NCI-H2107 (cell line): ENCODE measurements at places on chromosomes 7 and 10.
A peak's percentile ranks its signal among the peaks of the same experiment; 100 is the strongest.

DNA sequence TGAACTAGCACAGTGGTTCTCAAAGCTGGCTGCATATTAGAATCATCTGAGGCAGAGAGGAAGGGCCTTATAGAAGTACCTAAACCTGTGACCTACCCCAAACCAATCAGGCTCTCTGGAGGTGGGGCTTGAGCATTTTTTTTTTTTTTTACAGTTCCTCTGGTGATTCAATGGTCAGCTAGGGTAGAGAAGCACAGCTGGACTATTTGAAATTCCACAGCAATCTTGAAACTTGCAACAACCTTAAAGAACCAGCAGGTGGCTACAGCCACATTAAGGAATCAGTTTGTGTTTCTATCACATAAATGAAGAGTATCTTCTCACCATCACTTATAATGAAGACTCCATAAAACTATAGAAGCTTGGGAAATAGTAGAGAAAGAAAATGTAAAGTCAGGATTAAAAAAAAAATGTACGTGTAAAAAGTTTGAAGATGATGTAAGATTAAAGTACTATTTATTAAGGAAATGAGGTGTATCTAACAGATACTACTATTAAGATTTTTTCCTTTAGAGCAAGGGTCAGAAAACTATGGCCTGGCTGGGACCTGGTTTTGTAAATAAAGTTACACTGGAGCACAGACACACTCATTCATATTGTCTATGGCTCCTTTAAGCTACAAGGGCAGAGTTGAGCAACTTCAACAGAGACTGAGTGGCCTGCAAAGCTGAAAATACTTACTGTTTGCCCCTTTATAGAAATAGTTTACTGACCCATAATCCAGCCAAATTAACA is 3.8 kb downstream of the RTKN2 start:
- DNase-seq = no peak

- DNase-seq = no peak
Measured at GRCh38 chr7:89731751-89732445, 422.4 kb upstream of the STEAP1 start.

- no peak for DNase-seq
Measured at GRCh38 chr7:88614736-88615135, 144.8 kb upstream of the ZNF804B start.

GRCh38 chr10:87092861-87093631 is 1.6 kb downstream of the GLUD1 start:
- DNase-seq = no peak

- DNase-seq = no peak
Measured at GRCh38 chr10:70834441-70835151, 18.8 kb downstream of the SGPL1 start.

DNA sequence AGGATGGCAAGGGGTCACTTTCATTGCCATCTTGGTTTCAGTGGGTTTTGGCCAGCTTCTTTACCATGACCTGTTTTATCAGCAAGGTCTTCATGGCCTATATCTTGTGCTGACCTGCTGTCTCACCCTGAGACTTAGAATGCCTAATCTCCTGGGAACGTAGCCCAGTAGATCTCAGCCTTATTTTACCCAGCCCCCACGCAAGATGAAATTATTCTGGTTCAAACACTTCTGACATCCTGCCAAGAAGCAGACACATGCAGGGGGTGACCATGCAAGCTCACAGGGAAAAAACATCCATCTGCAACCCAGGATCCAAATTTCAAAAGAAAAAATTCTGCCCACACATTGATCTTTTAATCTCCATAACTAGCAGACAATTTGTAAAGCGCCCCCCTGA is 88.4 kb upstream of the EEPD1 start:
- DNase-seq = no peak

- DNase-seq = no peak
Measured at GRCh38 chr10:33674986-33675599, 340.6 kb upstream of the NRP1 start.

DNA sequence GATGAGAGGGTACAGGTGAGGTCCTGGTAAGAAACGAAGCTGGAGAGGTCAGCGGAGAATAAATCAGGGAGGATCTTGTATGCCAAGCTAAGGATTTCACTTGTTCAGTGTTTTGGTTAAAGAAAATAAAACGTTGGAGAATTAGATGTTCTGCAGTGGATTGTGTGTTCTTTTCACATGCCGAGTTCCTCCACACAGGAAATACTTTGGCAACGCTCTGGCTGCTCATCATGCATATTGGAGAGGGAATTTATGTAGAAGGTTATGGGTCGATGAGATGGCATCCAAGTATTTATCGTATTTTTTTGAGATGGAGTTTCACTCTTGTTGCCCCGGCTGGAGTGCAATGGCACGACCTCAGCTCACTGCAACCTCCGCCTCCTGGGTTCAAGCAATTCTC is 11.0 kb downstream of the RPS24 start:
- no peak for DNase-seq

- no peak for DNase-seq
Measured at GRCh38 chr10:86389441-86390193, 23.0 kb upstream of the GRID1 start.

- no peak for DNase-seq
Measured at GRCh38 chr10:125698481-125698998, 15.6 kb upstream of the TEX36 start.

DNA sequence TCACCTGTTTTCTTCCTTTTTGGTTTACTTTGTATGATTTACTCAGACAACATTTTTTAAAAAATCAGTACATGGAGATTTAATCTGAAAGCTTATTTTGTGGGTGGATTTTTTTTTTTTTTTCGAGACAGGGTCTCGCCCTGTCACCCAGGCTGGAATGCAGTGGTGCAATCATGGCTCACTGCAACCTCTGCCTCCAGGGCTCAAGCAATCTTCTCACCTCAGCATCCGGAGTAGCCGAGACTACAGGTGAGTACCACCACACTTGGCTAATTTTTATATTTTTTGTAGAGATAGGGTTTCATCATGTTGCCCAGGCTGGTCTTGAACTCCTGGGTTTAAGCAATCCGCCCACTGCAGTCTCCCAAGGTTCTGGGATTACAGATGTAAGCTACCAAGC is 2.5 kb downstream of the GSTO1 start:
- no peak for DNase-seq

DNA sequence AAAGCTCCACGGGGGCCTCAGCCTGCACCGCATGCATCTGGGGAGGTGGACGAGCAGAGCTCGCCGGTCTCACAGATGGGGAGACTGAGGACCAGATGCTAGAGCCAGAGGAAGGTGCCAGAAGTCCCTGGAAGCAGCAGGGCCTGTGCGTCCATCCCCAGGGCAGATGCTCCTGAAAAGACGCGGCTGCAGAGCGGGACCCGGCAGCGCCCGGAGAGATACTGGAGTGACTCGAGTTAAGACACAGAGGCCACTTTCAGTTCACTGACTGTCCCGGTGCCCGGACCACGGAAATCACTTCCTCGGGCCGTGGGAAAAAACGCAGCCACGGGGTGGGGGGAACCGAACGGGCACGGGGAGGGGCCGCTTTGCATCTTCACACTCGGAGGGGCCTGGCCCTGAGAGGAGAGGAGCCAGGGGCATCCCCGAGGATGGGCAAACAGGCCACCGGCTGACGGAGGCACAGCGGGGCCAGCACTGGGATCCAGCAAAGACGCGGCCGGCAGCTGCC is 85.4 kb downstream of the FOXL3 start:
- no peak for DNase-seq

GRCh38 chr7:1742555-1743303 is 72.7 kb downstream of the ELFN1 start:
- DNase-seq = no peak

GRCh38 chr10:1202343-1202742 is 146.2 kb downstream of the WDR37 start:
- DNase-seq = no peak

- no peak for DNase-seq
Measured at GRCh38 chr10:83678850-83679249, 460.5 kb upstream of the GHITM start.

DNA sequence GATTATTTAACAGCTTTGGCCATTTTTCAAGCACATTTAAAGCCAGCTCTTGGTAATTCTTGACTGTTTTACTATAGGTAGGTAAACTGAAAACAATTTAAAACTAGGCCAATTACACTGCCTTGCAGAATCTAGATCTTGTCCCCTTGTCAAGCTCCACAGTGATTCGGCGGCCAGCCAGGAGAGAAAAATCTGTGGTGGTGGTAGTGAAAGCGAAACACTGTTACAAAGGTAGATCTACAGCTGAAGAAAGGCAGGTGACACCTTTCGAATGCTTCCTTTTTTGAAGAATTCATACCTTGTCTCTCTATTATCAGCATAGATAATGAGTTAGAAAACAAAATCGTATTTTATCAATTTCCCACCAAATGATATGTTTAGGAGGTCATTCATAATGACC is 218.3 kb downstream of the POU6F2 start:
- no peak for DNase-seq

- no peak for DNase-seq
Measured at GRCh38 chr7:151109094-151110048, 23.1 kb downstream of the AGAP3 start.

DNA sequence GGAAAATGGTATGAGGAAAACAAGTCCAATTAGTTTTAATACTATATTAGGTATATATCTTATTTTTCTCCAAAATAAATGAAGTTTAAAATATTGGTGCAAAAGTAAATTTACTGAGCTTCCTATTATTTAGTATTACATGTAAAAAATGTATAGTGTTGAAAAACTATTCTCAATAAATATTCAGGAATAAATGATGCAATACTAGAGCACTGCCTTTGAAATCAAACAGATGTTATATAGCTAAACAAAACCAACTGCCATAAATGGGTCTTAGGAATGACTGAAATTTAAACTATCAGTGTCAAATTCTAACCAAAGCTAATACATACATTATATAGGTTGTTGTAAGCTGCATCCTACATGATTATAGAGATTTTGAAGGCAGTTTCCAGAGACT is 1434.0 kb upstream of the LRRTM3 start:
- DNase-seq = no peak

GRCh38 chr10:30645340-30645827 is 15.8 kb upstream of the LYZL2 start:
- no peak for DNase-seq

- no peak for DNase-seq
Measured at GRCh38 chr7:144792050-144792449, 43.8 kb downstream of the TPK1 start.

DNA sequence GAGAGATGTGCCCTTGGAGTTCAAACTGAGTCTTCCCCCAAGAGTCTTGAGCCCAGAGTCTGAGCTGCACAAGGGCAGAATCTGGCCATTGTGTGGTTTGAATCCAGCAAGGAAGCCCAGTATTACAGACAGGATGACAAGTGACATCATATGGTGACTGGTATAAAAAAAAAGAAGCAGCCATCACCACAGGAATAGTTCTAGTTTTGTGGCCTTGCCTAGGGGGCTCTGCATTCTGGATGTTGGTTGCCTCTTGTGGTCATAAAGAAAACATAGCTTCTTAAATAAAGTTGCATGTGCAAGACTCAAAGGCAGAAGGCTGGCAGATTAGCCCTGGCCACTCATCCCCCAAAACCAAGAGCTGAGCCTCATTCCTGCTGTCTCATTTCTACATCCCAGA is 16.8 kb upstream of the LRRC72 start:
- DNase-seq = no peak

DNA sequence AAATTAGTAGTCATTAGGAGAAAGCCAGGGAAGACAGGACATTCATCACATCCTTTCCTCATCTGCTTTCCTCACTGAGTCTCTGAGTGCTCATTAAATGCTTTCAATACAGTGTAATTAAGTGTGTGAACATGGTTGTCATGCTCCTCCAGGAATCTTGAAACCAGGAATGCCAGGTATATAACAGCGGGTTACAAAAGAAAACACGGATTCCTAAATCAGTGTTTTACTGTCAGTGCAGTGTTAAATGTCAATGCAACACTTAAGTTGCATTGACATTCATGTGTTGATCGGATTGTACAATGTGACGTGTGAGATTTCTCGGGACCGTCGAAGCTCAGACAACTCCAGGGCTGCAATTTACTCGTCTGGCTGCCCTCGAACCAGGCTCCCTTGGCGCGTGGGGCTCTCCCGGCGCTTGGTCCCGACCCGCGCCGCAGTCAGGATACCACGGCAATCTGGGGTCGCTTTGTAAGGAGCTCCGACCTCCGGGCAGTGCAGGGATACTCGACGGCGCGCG is 455 bp upstream of the SPAG6 start:
- no peak for DNase-seq

DNA sequence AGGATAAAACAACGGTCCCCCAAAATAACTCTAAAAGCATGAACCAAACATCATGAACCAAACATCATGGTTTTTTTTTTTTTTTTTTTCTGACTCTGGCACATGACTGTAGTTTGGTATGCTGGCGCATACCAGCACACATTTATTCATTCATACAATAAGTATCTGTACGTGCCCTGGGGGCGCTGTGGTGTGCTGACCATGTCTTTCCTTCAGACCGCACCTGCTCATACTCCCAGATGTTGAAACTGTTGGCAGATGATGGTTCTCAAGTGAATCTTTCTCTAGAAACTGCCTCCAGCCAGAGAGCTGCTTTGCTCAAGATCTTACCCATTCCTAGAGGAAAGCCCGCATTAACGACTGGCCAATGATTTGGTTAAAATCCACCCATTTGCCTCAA is 114.7 kb upstream of the ANKRD30A start:
- no peak for DNase-seq

- no peak for DNase-seq
Measured at GRCh38 chr10:33249659-33250345, 84.7 kb downstream of the NRP1 start.

- peak; percentile 81 for DNase-seq
Measured at GRCh38 chr7:26534649-26535482, 243.2 kb downstream of the SNX10 start.

DNA sequence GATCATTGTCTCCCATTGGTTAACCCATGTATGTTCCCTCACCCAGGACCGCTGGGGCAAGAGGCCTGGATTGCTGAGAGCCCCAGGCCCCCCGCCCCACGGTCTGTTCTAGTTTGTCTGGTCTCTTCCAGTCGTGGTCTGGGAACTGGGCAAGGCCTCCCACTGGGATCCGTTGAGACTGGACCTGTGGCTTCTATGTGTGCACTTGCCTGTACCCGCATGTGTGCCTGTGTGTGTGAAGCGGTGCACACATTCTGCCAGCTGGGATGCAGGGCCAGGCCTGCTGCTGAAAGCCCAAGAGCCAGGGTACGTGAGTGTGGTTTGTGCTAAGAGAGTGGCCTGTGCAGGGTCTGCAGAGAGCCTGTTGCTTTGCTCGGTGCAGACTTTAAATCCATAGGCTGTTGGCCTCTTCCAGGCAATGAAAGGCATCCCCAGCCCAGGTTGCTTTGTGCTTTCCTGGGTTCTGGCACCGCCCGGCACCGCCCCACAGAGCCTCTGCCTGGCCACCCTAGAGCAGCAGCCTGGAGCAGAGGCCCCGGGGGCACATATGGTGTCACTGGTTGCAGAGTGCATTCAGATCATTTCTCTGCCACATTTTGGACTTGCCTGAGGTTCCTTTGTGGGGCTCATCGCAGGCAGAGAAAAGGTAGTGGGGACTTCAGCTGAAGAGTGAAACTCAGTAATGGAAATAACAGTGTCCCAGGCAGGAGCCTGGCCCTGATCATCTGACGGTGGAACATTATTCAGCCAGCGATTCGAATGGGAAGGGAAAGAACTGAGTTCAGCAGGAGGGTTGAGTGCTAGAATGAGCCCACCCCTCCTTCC is 215.5 kb downstream of the GLRX3 start:
- no peak for DNase-seq
